ENCODE measurements at places on chromosomes 11 and 22. TPM values are rescaled to one million over a fixed set of nuclear protein-coding genes. Genes with fewer than 3 reads are reported as not detected.

The PATE4 gene
- 0.09 TPM for polyA plus RNA-seq

The CEP126 gene
- 8.2 TPM for polyA plus RNA-seq

The SPATA19 gene
- not detected for polyA plus RNA-seq

DNA sequence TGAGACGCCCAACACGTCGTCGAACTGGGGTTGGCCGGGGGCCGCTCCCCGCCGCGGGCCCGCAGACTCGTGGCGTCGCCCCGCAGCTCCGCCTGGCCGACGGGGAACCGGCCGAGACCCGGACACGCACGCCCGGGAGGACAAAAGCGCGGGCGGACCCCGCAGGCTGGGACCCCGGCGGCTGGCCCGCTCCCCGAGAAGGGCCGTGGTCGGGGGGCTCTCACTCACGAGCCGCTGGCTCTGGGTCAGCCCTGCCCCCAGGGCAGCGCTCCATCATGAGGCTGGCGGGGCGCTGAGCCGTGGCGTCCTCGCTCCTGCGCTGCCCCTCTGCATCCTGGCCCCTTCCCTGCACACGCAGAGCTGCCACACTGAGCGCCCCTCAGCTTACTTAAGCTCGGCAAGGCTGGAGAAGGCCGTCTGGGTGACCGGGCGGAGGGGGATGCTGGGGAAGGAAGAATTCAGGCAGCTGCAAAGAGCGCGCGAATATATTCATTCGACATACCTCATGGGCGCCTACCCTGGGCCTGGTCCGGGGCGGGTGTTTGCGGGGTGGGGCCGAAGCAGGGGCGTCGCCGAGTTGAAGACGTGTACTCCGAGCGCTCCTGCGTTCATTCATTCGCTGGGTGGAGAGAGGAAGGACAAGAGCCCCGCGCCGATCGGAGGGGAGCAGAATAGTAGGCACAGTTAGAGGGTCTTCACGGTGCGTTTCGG is 579 bp upstream of the CYB5R2 start:
- DNase-seq: peak; percentile 46

GRCh38 chr11:9091044-9091922 is at the start of gene SCUBE2:
Gene SCUBE2 (minus strand): TSS chr11:9091599. CDS start chr11:9091528, 71 bp downstream.
- no peak for DNase-seq

- DNase-seq: no peak
Measured at GRCh38 chr11:95322539-95322938, 91.5 kb upstream of the SESN3 start.

DNA sequence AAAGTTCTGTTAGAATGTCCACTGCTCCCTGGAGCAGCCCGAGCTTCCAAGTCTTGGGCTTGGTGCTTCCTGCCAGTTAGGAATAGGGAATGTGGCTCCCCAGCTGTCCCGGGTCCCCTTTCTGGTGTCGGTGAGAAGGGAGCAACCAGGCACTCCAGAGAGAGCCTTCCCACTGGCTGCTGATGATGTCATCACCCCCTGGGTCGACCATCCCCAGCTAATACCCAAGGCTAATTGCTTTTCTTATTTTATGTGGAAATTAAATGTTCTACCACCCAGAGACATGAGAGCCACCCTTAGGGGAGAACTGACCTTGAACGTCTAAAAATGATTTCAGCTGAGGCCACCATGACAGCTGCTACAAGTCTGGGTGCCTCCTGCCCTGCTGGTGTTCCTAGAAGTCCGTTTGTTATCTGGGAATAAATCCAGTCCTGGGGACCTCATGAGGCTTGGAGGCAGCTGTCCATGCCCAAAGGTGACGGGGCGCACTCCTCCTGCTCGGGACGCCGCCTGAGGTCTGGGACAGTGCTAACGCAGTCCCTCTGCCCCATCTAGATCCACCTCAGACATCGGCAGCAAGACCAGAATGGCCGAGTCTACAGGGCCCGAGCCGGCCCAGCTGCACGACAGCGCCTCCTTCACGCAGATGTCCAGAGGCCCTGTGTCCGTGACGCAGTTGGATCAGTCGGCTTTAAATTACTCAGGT is 42.3 kb downstream of the C11orf91 start:
- no peak for DNase-seq

- DNase-seq: no peak
Measured at GRCh38 chr22:40322021-40322420, 24.3 kb upstream of the ADSL start.

GRCh38 chr11:134231958-134232659 is 7.6 kb downstream of the VPS26B start:
- DNase-seq: no peak

DNA sequence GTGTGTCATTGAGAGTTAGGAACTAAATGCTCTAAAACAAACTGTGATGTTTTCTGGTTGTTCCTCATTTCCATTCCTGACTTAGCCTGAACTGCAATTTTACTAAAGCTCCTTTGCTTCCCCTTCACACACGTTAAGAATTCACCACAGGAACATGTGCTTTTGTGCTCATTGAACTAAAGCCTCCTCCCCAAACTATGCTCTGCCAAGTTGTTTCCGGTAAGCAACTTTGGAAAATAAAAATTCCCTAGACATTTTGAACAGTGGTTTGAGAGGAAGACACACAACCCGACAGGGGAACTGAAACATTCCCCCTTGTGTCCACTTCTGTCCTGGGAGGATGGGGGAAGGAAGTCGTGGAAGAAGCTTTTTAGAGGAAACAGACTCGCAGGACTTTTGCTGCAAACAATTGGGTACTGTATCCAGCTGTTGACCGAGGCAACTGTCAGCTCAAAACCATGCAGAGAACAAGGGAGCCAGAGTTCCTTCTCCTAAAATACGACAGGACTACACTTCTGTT is 66.9 kb downstream of the GAB2 start:
- DNase-seq: peak; percentile 56

- DNase-seq: no peak
Measured at GRCh38 chr22:42111798-42112197, 18.8 kb downstream of the CYP2D6 start.

DNA sequence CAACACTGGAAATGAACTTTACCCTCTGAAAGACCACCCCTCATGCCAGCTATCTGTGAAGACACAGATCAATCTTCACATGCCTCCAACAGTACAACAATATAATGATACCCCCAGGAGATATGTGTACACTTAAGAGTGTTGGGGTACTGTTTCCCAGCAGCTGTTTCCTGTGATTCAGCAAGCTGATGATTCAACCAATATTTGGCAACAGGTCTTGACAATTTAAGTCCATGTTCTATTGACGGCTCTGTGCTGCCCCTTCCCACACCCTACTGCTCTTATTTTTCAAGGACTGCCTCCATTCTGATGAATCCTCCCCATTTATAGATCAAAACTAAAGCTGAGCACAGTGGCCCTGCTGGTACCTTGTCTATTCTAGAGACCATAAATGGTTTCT is 6.6 kb downstream of the SNX19 start:
- no peak for DNase-seq

DNA sequence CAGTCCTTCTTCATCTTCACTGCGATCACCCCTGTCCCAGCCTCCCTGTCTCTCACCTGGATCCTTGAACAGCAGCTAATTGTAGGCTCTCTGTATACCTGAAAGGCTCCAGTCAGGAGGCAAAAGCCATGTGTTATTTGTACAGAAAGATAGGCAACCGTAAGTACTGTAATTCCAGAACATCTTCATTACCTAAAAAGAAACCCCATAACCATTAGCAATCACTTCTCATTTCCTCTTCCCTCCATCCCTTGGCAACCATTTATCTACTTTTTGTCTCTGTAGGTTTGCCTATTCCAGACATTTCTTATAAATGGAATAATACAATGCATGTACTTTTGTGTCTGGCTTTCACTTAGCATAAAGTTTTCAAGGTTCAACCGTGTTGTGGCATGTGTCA is 17.8 kb downstream of the NAGA start:
- no peak for DNase-seq

- DNase-seq: no peak
Measured at GRCh38 chr22:31951194-31952093, 7.1 kb downstream of the YWHAH start.

DNA sequence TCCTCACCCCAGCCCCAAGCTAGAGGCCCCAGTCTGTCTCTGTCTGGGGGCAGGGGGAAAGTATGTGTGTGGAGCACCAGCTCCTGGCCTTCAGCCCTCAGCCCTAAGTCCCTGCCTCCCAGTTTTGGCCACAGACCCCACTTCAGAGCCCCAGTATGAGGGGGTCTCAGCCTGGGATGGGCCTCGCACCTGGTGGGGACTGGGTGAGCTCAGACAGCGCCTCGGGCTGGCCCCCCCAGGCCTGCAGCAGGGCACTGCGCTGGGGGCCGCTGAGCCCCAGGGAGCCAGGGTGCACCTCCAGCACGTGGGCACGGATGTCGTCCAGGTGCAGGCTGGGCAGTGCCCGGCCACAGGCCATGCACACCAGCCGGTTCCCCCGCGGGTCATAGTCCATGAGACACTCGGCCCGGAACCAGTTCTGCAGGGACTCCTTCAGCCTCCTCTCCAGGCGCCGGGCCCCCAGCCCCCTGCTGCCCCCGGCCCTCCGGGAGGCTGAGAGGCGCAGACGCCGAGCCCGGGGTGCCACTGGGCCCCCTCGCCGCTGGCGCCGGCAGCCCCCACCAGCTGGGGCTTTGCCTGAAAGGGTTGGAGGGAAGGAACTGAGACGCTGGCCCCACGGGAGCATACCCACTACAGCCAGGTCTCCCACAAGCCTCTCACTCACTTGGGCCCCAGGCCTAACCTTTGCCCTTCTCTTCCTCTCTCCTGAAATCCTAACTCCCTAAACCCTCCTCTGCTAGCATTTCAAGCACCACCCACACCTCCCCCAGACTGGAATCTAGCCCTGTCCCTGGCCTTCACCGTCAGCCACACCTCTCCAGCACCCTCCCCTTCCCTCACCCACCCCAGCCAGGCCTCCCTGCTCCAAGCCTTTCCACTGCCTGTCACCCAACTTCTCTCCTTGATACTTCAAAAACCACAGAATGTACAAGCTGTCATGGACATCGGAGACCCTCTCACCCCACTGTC is 3.6 kb downstream of the ZFTA start:
- no peak for DNase-seq

GRCh38 chr11:26078231-26078821 is 253.6 kb upstream of the ANO3 start:
- DNase-seq: no peak

- DNase-seq: no peak
Measured at GRCh38 chr11:25970726-25971508, 361.0 kb upstream of the ANO3 start.

DNA sequence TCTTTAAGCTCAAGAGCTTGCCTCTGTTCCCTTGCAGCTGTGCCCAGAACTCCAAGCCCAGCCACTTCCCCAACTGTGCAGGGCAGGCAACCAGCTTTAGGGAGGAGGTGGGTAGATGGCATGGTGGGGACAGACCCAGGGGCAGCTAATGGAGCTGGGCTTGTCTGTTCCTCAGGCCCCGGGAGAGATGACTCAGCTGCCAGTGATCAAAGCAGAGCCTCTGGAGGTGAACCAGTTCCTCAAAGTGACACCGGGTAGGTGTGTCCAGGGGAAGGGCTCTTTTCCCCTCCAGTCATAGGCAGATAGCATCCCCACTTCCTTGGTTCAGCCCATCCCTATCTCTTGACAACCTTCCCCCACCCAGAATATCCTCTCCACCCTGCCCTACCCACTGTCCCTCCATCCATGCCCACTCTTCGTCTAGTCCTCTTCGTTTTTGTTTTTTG is 32.4 kb downstream of the CREB3L1 start:
- no peak for DNase-seq

DNA sequence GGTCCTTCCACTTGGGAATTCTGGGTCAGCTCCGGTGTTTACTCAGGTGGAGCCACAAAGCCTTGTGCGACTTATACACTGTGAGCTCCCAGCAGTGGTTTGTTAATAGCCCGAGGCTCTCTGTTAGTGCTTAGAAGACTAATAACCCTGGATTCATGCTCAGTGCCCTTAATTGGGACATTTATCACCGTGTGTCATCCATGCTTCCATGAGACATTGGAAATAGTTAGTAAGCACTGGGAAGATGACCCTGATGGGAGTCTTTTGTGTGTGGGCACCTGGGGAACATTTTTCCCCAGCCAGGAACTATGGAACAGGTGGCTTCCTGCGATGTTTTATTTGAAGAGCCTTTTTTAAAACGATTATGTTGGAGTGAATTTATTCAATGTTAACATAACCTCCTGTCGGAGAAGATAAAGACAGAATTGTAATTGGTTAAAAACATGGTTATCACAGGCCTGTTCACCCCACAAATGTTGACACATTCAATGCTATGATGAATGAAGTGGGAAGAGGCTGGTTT is 188.9 kb downstream of the MYO18B start:
- DNase-seq: no peak

DNA sequence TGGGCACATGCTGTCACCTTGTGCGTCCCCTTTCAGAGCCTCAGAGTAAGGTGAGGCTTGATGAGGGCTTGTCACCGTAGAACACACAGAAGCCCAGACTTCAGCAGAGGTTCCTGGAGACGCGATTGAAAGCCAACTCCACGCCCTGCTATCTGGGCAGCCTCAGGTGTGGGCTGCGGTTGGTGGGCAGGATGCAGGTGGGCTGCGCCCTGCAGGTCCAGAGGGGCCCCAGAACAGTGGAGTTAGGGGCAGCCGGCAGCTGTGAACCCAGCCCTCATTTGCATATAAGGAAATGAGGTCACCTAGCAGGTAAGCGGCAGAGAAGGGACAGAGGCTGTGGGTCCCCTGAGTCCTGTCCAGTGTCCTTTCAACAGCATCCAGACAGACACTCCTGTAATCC is 15.4 kb downstream of the PHLDA2 start:
- no peak for DNase-seq

DNA sequence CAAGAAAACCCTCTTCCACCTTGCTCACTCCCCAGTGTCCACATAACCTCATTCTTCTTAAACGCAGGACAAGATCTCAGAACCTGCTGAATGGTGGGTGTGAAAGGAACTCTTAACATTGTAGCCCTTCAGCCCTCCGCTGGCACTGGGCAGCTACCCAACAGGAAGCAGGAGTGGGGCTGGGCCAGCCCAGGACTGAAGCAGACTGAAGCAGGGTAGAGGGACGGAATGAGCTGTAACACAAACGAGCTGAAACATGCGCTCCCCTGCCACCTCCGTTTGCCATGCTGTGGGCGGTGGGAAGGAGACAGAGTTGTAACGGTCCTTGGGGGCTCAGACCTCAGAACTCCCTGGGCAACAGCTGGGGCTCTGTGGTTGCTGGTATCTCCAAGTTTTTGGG is 23.6 kb downstream of the NPAT start:
- no peak for DNase-seq

DNA sequence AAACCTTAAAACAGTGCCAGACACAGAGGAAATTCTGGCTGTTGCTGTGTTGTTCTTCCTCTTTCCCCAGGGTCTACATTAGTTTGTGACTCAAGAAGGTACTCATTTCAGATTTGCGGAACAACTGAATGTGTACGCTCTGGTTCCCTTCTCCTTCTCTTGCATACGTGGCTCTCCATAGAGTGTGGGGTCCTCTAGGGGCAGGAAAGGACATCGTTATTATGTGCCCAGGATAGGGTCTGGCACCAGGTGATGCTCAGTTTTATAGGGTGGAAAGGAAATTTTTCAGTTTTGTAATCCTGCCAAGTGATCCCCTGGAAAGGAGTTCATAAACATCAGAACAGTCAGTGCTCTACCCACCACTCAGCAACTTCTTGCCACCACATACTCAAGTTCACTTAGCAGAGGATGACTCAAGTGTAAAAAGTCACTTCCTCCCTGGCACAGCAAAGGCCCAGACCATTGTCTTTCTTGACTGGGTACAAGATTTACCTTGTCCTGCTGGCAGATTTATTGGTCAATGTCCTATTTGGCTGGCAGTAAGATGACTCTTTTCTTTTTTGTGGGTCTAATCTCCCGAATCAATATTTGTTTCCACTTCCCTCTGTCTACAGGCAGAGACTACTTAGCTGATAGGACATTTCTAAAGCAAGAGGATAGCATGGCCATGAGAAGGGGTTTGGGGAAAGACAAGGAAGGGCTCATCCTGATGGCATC is 246.0 kb upstream of the TENM4 start:
- no peak for DNase-seq

GRCh38 chr11:1323774-1324173 is 14.3 kb upstream of the TOLLIP start:
- no peak for DNase-seq

GRCh38 chr11:13105237-13105844 is 96.2 kb downstream of the RASSF10 start:
- DNase-seq: no peak

Measured in right lung (tissue), 10 donors.